Left renal pelvis (tissue), 4 donors: ENCODE measurements at places on chromosomes 7 and 10. TPM values are rescaled to one million over a fixed set of nuclear protein-coding genes. Genes with fewer than 3 reads are reported as not detected.

- DNase-seq = no peak
Measured at GRCh38 chr7:47757921-47758411, 176.1 kb upstream of the TNS3 start.

- DNase-seq = no peak
Measured at GRCh38 chr7:135664046-135664589, 1.8 kb downstream of the STMP1 start.

Gene ANKIB1
- polyA plus RNA-seq = 40.6 TPM

Gene MMP21
- 0.24 TPM for polyA plus RNA-seq
